ENCODE measurements at places on chromosomes 6 and 20. TPM values are rescaled to one million over a fixed set of nuclear protein-coding genes. Genes with fewer than 3 reads are reported as not detected.

The CAGE1 gene
- total RNA-seq: 0.31 TPM

The C20orf141 gene
- total RNA-seq: not detected

The CST5 gene
- total RNA-seq: not detected

The ZC3H12D gene
- total RNA-seq: 170 TPM

DNA sequence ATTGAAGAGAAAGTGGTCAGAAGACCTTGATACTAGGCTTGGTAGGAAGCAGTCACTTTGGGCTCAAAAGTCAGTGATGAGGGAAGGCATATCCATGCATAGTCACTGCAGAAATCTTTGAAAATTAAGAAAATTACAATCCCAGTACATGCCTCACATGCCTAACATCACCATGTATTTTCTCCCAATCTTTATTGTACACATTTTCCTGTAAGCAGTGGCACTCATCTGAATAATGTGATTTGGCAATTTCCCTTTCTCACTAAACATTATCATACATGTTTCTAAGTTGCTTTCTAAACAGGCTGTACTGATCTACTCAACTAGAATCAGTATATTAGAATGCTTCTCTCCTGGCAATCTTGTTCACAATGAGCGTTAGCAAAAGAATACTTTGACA lies 280.7 kb upstream of the SUPT3H start:
- no peak overlapping the region for H3K4me3 ChIP-seq
- no peak overlapping the region for H3K27ac ChIP-seq
- H3K36me3 ChIP-seq: peaks cover 6% of the 10 kb centered on the region

DNA sequence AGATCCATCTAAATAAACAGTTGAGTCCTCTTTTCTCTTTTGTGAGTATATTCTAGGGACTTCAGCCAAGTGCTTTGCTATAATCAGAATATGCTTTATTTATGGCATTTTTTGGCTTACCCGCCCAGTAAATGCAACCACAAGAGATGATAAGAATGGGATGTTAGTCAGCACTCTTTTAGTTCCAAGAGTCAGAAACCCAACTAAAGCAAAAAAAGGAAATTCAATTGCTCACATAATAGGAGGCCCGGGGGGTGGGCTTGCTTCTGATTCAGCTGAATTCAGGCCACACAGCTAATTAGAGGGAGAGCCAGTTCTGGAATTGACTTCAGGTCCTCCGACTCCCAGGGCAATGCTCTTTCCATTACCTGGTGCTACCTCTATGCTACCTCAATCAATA lies 250.6 kb downstream of the FARS2 start:
- peaks cover 33% of the 10 kb centered on the region for H3K4me1 ChIP-seq
- no peak overlapping the region for H3K4me3 ChIP-seq
- no peaks in the 10 kb centered on the region for H3K27me3 ChIP-seq
- no peaks in the 10 kb centered on the region for H3K36me3 ChIP-seq
